NCI-H1436 treated with DMSO at 0.1 percent for 48 hours (cell line): ENCODE measurements at places on chromosomes 16 and 17.

- DNase-seq: no peak
These were observed 314.3 kb downstream of the SOX9 start for GRCh38 chr17:72434991-72435618.

DNA sequence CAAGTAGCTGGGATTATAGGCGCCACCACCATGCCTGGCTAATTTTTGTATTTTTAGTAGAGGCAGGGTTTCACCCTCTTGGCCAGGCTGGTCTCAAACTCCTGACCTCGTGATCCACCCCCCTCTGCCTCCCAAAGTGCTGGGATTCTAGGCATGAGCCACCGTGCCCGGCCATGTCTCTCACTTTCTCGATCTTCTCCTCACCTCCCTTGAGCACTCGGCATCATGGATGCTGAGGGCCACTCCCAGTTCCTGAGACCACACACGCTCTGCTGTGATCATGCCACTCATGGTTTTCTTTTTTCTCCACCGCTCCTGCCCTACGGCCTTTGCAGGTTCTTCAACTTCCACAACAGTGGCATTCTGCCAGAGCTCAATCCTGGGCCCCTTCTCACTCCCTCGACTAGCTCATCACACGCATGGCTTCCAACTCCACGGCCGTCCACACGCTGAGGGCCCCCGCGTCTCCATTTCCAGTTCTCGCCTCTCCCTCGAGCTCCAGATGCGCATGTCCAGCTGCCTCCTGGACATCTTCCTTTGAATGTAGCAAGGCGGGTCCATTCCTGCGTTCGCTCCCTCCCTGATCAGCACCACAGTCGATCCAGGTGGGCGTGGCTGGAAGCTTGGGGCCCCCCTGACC is 5.5 kb upstream of the NCBP3 start:
- no peak for DNase-seq

DNA sequence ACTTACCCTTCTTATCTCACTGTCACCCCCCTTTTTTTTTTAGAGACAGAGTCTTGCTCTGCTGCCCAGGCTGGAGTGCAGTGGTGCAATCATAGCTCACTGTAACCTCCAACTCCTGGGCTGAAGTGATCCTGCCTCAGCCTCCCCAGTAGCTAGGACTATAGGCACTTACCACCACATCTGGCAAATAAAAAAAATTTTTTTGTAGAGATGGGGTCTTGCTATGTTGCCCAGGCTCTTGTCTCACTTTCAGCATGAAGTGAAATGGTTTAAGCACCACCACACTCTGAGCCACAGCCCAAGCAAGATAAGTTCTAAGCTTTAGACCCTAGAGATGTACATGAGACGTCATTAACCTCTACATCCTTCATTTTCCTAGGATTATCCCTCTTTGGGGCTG is 34.5 kb upstream of the EFCAB13 start:
- no peak for DNase-seq

DNA sequence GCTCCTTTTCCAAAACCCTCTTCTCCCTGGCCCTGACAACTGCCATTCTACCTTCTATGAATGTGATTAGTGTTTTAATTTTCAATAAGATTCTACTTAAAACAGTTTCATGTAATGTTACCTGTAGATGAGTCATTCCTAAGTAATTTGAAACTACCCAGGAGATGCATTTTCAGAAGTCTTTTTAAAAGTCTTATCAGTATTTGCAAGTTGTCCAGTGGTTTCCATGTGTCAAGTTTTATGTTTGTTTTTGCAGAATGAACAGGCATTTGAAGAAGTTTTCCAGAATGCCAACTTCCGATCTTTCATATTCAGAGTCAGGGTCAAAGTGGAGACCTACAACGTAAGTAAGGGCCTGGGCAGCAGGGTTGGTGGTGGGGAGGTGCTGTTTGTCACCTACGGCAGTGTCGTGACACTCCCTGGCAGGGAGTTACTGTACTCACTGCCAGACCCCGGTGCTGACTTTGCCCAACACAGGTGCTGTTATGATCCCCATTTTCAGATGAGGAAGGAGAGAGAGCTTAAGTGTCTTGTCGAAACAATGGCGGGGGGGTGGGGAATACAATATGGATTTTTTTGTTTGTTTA is 65.0 kb downstream of the RPA1 start:
- DNase-seq: no peak

DNA sequence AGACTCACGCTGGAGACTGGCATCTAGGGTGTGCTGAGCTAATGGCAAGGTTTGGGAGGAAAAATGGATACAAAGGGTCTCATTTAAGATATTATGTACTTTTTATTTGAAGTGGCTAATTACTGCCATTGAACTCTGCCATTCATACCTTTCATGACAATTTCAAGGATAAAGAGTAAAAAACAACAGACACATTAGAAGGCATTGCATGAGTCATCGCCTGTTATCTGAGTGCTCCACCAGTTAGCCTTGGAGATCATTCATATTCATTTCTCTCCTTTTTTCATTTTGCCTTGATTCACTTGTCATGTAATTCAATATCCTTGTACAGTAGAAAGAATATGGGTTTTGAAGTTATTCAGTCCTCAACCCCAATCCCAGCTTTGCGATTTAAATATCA is 109.5 kb downstream of the CDH8 start:
- DNase-seq: peak; percentile 99

DNA sequence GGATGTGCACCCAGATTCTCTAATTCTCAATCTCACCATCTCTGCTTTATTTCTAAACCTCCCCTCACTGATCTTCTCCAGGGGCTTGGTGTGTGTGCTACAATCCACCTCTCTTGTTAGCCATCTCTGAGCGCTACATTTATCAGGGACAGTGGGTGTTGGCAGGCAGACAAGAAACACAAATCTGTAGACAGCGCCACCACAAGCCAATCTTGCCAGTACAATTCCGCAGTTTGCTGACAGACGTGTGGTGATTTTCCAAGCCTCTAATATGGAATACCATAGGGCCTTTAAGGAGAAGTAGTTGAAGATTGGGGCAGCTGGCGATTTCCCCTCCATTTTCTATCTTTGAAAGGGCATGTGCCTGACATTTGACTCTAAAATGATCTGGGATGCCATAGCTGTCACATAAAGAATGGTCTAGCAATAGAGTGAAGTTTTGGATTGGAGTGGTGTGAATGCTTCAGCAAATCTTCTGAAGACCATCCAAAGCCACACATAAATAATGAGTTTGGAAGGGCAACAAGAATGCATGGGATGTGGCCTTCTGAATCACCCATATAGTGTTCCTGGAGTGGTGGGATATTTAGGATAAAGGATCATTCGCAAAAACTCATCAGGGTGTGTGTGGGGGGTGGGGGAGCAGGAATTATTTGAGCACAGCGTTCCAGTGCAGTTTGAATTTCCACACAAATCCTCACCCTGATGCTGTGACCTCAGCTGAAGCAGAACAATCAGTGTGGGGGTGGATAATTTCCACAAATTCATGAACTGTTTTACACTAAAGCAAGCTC is 12.0 kb upstream of the ANKFN1 start:
- DNase-seq: no peak

DNA sequence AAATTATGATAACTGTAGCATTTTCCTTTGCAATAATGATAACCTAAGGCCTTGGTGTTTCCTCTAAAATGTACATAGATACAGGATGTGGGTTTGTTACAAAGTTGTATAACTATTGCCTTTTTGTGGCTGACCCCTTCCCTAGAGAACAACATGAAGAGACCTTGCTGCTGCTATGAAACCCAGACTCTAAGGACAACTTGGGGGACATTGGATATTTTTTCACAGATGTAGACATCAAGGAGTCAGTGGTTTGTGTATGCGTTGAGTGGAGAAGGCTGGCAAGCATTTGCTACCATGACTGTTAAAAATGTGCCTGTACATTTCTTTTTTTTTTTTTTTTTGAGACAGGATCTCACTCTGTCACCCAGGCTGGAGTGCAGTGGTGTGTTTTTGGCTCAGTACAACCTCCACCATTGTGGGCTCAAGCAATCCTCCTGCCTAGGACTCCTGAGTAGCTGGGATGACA is 12.3 kb downstream of the HMOX2 start:
- DNase-seq: no peak

DNA sequence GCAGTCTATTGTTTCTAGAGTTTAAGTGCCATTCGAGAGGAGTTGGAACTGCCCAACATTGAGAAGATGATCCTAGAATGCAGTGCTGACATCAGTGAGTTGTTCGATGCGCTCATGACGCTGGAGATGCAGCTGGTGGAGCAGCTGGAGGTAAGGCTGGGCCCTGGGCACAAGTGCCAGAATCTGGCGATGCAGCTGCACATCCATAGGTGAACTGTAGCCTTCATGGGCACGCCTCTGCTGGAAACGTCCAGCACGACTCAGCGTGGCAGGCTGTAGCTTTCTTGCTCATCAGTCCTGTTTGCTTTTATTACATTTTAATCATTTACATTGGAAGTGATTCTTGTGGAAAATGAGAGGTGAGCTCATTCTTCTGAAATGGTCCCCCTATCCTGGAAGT is 31.7 kb downstream of the DRC3 start:
- DNase-seq: no peak

DNA sequence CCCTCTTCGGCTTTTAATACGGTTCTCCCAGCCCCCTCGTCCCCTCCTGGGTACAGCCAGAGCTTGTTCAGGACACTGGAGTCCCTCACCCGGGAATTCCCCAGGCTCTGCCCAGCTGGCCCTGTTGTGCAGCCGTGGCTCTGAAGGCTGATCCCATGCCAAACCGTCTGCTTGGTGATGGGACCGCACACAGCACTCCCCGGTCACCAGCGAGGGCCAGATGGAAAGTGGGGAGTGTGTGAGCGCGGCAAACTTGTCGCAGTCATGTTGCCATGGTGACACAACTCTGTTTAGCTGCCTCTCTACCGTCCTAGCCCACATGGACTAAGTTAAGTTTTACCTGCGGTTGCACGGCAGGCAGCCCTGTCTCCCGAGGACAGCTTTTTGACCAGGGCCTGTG is 107.9 kb downstream of the RAP1GAP2 start:
- no peak for DNase-seq

GRCh38 chr17:83138820-83139219 is 59.4 kb downstream of the METRNL start:
- no peak for DNase-seq
